Activated gamma-delta T cell treated with anti-CD3 and anti-CD28 coated beads, Interleukin-2, amount 50 U/mL, for 16 hours (primary cell): ENCODE measurements at places on chromosomes 7 and 10.

DNA sequence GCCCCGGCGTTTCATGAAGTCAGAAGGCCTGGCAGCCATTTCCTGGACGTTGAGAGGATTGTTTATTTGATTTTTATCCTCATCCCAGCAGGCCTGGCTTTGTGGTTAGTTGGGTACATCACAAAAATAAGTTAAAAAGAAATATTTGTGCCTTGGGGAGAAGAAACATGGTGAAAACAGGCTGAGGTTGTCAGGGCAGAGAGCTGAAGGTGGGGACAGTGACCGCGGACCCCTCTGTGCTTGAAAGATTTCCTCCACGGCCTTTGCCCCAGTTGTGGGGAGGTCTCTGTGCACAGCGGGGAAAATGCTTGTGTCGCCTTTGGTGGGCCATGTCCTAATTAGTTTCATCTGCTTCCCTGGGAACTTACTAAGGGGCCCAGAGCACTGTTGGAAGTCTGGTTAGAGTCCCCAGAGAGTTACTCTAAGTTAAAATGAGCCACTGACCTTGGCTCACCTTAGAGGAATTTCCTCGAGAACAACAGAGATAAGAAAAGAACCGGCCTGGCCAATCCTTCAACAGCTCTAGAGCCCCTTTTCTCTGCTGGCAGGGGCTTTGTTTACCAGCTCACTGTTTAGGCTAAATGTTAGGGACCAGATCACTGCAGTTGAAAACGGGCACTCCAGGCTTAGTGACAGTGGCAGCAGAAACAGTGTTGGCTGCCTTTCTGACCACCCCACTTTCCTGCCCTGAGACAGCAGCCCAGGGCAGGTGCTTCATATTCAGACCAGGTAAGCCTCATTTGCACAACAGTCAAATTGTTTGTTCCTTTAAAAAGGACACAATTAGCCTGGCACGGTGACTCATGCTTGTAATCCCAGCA, 37.9 kb downstream of the CRCP start:
- no peak for DNase-seq

GRCh38 chr10:126226205-126226604, 162.1 kb downstream of the ADAM12 start:
- no peak for DNase-seq

DNA sequence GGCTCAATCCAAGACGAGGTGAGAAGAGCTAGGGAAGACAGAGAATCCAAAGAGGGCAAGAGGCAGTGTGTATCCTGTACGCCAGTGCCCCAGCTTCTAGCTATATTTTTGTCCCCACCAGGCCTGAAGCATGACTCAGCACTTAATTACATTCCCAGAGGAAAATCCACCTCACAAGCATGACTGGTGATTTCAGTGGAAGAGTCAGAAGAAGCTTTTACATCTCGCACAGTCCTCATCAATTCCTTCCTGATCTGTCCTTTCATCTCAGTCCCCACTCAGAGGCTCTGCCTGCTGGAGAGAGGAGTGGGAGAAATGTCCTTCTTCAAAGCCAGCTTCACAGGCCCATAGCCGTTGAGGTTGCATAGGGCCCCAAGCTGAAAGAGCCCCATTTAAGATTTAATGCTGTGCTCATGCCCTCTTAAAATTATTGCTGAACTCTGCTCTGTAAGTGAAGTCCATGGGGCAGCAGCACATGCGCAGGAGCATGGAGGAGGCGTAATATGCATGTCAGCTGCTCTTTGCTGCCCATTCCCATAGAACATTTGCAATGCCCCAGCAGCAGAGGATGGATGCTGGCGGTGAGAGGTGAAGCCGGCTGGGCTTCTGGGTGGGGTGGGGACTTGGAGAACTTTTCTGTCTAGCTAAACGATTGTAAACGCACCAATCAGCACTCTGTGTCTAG, 39.0 kb upstream of the AOAH start:
- DNase-seq, result no peak

DNA sequence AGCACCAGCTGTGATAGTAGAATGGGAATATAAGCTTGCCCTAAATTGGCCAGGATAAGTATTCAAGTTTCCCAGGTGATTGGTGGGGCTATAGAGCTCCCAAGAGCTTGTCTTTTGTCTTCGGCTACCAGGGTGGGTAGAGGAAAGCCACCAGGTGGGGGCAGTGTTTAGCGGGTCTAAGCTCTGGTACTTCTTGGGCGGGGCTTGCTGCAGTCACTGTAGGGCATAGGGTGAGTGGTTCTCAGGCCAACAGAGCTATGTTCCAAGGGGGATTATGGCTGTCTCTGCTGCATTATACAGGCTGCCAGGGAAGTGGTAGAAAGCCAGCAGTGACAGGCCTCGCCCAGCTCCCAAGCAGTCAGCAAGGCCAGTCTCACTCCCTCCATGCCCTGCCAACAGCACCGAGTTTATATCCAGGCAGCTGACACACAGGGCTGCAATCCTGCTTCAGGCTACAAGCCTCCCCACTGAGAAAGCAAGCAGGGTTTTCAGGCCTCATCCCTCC, 110.7 kb downstream of the ZNF467 start:
- peak; percentile 33 for DNase-seq
